CD4-positive, CD25-positive, alpha-beta regulatory T cell (primary cell): ENCODE measurements at places on chromosomes 16 and 17. TPM values are rescaled to one million over a fixed set of nuclear protein-coding genes. Genes with fewer than 3 reads are reported as not detected.

DNA sequence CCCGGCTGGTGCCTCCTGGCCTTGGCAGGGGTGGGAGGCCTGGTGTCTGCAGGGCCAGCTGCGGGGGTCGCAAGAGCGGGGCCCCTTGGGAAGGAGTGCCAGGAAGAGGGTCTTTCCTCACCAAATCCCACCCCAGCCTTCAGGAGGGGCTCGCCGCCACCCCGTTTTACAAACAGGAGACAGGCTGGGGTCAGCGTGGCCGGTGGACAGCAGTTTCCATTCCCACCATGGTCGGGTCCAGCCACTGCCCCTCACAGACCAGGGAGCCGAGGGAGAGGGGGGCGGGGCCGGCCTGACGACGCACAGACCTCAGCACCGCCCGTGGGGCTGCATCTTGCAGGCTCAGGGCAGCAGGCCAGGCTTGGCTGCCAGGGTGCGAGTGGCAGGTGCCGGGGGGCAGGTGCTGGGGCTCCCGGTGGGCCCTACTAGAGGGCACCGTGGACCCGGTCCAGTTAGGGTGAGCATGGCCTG is 7.6 kb downstream of the CBFA2T3 start:
- DNase-seq = no peak

PRSS33 gene
- not detected for polyA plus RNA-seq

DNA sequence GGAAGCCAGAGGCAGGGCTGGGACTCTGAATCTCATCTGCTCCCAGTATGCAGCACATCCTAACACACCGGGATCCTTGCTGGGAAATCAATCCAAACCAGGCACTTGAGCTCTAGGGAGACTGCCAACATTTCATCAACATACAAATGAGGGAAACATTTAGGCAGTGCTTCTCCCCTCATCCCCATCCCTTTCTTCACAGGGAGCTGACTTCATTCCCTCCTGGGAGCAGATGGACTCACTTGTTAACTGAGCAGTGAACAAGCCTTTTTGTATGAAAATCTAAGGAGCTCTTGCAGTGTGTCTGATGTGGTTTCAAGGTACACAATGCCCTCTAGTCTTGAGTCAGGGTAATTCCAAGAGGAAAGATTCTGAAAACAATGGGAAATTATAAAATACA is 96.3 kb downstream of the TMEM114 start:
- DNase-seq = no peak

- DNase-seq = no peak
Observed at GRCh38 chr16:83561876-83562275, 245.9 kb upstream of the HSBP1 start.

- no peak for DNase-seq
Observed at GRCh38 chr16:86428729-86429517, 81.4 kb upstream of the FOXF1 start.

BORCS6 gene
- polyA plus RNA-seq = 25.8 TPM

TANC2 gene
- 2.0 TPM for polyA plus RNA-seq

DNA sequence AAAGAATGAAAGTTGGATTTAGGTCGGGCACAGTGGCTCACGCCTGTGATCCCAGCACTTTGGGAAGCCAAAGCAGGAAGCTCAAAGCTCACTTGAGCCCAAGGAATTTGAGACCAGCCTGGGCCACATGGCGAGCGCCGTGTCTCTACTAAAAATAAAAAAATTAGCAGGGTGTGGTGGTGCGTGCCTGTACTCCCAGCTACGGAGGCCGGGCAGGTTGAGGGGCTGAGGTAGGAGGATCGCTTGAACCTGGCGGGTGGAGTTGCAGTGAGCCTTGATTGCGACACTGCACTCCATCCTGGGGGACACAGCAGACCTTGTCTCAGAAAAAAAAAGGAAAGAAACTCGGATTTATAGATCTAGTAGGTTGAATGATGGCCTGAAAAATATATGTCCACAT is 37.4 kb upstream of the RPH3AL start:
- DNase-seq = no peak

TEKT5 gene
- 0.24 TPM for polyA plus RNA-seq

DNA sequence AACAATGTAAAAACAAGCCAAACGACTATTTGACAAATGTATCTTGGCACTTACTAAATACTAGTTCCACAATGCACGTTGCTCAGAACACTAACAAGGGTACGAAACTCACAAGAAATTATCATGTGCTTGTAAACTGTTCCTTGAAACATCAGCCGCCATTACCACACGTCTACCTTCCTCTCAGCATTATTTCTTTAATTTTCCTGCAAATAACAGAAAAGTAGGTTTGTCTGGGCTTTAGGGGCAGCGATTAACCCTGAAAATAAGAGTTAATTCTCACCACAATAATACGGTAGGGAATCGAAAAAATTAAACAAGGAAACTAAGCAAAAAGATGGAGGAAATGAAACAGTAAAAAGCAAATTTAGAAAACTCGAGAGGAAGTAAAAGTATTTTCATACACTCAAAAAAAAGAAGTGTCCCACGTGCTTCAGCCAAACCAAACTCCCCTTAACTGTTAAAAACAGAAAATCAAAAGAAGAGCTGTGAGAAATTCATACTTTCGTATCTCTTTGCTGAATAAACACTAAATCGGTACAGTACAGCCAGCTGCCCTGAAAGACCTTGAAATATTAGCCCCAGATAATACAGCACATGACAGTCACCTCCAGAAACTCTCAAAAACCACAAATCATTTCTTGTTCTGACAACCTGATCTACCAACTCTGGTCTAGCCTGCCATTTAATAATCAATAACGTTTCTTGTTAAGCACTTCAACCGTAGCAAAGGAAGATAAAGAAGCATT is 1.2 kb downstream of the ARHGAP17 start:
- DNase-seq = no peak

OR1A2 gene
- not detected for polyA plus RNA-seq

GRCh38 chr17:59746849-59747445 is 39.5 kb downstream of the VMP1 start:
- peak; percentile 50 for DNase-seq

FOXO3B gene
- polyA plus RNA-seq = 1.7 TPM
